Peyer's patch (tissue), 4 donors: ENCODE measurements at places on chromosomes 1 and 21.
A peak's percentile ranks its signal among the peaks of the same experiment; 100 is the strongest.

DNA sequence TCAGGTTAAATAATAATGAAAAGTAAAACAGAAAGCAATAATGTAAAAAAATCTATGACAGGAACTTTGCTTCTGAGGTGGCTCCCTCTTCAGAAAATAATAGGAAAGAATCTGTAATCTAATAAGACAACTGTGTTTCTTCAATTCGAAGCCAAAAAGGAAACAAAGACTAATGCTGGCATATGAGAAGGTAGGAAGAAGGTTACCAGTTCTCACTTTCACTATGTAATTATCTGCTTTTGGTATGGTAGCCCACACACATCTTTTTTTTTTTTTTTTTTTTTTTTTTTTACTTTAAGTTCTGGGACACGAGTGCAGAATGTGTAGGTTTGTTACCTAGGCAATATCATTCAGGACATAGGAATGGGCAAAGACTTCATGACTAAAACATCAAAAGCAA is 47.1 kb downstream of the COP1 start:
- no peak for DNase-seq

DNA sequence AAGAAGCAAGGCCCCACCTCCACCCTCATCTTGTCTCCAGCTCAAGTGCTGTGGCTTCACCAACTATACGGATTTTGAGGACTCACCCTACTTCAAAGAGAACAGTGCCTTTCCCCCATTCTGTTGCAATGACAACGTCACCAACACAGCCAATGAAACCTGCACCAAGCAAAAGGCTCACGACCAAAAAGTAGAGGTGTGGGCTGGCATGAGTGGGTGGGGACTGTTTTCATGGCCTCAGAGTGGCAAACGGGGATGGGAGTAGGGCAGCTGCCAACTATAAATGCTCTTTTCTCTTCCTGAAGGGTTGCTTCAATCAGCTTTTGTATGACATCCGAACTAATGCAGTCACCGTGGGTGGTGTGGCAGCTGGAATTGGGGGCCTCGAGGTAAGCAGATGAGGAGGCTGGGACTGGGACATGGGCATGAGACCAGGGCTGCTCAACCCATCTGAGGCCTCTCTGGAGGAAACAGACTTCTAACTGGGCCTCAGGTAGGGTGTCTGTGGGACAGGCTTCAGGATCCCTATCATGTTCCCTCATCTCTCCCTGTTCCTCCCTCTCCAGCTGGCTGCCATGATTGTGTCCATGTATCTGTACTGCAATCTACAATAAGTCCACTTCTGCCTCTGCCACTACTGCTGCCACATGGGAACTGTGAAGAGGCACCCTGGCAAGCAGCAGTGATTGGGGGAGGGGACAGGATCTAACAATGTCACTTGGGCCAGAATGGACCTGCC is 8.8 kb upstream of the P3R3URF start:
- DNase-seq = no peak

DNA sequence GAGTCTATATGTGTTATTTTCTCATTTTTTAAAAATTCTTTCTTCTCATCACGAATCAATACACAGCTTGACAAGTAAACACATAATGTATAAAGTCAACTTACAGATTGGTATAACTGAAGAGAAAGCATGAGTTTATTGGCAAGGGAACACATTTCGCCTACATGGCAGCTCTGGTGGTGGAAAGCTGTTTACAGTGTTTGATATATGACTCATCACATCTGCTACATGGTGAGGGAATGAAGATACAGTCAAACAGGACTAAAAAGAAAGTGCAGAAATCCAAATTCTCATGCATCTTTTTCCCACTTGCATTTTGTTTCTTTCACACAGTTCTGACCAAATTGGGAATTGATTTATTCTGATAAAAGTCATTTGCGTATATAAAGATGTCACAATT is 122.2 kb upstream of the ADGRL4 start:
- no peak for DNase-seq

DNA sequence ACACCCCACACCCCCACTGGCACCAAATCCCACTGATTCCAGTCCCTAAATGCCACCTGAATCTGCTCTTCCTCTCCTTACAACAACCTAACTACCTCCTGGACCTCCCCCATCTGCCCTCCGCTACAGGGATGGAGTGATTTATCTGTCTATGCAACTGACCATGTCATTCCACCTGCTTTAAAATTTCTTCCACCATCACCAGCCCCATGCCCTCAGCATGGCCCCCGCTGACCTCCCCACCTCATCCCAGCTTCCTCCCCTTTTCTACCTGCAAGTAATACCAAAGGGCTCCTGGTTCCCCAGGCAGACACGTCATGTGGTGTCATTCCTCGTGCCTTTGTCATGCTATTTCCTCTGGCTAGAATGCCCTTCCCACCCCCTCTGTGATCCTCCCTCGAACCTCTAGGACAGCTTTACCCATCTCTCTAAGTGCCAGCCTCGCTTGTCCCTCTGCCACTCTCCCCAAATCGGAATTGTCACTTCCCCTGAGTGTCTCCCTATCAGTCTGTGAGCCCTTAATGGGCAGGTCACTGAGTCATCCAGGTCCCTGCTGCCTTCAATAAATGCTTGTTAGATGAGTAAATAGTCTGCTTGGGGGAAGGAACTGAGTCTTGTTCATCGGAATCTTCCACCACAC is 3.7 kb downstream of the GJB4 start:
- DNase-seq = no peak

GRCh38 chr1:101371259-101371658 is 134.4 kb downstream of the S1PR1 start:
- DNase-seq = no peak

DNA sequence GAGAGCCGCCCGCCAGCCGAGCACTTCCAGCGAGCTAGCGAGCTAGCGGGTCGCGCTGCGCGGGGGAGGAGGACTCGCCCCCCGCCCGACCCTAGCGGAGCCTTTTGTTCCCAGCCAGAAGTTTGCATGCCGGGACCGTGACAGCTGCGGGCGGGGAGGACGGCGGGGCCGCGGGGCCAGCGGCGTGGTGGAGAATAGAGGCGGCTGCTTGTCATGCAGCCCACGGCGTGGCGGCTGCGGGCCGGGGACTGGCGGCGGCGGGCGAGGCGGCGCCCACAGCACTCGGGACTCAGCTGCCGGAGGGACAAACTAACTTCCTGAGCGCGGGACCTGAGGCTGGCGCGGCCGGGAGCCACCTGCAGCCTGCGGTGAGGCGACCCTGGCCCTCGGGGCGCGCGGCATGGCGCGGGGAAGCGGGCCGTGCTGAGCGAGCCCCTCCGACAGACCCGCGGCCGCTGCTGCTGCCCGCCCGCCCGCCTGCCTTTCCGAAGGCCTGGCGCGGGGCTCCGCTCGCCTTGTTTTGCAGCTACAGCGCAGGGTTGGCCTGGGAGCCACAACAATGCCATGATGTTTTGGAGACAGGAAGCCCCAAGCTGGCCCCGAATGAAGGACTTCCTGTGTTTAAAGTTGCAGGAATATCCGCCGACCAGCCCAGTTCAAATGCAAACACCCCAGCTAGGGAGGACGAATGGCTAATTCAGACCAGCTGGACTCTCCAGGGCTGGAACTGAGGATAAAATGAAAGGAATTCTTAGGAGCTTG is 82.2 kb upstream of the BMP8A start:
- peak; percentile 61 for DNase-seq

DNA sequence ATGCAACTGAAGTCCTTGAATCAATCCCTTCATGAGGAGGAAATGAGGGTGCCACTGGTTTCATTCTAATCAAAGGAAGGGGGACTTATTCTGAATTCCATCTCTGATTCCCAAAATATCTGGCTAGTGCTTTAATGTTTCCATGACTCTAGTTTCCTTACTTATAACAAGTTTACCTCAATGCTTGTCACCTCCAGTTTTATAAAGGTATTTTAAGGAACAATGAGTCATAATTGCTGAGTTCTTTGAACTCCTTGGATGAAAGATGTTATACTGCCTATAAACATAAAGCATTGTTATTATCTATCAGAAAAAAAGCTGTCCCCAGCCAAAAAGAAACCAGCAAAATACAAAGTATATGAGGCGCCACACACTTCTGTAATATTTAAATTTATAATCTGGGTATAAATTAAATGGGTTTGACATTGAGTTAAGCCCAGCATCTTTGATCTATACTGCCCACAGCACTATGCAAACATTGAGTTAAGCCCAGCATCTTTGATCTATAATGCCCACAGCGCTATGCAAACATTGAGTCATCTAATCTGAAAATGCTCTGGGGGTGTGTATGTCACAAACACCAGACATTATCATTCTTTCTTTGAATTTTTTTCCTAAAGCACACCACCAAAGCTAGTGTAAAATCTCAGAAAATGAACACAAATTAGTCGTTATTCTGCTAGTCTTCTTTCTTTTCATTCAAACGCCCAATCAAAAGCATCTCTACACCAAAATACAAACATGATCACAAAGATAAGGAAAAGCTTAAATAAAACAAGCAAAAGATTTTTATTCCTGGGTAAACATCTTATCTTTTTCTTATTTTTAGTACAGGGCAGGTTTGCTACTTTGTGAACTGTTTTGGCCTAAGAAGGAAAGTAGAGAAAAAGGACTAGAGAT is 11.5 kb upstream of the CXADR start:
- no peak for DNase-seq

GRCh38 chr1:101004061-101004460 is 21.5 kb downstream of the DPH5 start:
- DNase-seq = no peak

DNA sequence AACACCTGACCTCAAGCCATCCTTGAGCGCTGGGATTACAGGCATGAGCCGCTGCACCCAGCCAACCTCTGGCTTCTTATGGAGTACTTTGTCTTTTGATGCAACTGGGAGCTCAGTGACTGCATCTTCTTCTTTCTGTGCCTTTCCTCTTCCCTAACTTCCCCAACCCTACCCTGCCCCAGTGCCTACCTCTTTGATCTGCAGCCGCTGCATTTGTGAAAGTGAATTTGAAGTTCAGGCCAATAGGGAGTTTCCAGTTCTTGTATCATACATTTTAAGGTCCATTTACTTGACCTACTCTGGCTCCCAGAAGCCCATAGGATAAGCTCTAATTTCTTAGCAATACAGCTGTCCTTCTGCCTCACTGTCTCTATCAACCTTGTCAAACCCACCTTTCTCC is 52.2 kb downstream of the KCNC4 start:
- DNase-seq = no peak

GRCh38 chr1:187092104-187092503 is 263.4 kb downstream of the PLA2G4A start:
- no peak for DNase-seq
